ENCODE measurements at places on chromosomes 3 and 15.

- DNase-seq = no peak
Measured at GRCh38 chr3:140288595-140288994, 353.6 kb downstream of the CLSTN2 start.

DNA sequence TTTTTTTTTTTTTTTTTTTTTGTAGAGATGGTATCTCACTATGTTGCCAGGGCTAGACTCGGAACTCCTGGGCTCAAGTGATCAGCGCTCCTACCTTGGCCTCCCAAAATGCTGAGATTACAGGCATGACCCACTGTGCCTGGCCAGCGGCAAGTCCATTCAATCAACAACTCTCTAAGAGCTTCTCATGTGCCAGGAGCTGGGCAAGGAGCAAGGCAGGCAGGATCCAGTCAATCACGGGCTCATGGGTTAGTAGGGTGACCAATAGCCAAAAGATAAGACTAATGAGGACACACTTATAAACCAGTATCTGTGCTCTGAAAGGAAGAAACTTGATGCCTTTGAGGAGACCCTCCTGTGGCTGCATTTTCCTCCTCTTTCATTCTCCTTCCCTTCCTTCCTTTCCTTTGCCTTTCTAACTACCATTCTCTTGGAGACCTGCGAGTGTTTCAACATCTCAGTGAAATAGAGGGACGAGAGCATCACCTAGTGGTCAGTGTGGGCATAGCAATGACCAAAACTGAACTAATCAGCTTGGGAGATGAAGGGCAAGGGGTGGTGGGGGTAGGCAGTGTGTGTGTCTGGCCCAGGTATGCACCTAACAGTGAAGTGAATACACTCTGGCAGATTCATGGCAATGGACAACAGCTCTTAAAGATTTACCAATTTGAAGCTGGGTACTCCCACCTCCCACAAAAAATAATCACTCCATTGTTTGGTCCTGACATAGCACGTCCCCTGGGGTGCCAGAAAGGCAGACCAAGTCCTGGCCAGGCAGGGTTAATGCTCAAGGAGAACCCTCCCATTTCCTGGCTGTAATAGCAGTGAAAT lies 6.3 kb downstream of the RPP25 start:
- peak; percentile 71 for DNase-seq

- DNase-seq = no peak
Measured at GRCh38 chr3:156181509-156181908, 61.1 kb downstream of the KCNAB1 start.

GRCh38 chr3:126734106-126734723 lies 30.2 kb downstream of the CHCHD6 start:
- DNase-seq = no peak

GRCh38 chr3:11275926-11276325 lies 3.7 kb downstream of the ATG7 start:
- no peak for DNase-seq

Measured in hippocampal formation (tissue), 2 donors.